Activated naive CD4-positive, alpha-beta T cell (primary cell): ENCODE measurements at places on chromosomes 16 and 17.

DNA sequence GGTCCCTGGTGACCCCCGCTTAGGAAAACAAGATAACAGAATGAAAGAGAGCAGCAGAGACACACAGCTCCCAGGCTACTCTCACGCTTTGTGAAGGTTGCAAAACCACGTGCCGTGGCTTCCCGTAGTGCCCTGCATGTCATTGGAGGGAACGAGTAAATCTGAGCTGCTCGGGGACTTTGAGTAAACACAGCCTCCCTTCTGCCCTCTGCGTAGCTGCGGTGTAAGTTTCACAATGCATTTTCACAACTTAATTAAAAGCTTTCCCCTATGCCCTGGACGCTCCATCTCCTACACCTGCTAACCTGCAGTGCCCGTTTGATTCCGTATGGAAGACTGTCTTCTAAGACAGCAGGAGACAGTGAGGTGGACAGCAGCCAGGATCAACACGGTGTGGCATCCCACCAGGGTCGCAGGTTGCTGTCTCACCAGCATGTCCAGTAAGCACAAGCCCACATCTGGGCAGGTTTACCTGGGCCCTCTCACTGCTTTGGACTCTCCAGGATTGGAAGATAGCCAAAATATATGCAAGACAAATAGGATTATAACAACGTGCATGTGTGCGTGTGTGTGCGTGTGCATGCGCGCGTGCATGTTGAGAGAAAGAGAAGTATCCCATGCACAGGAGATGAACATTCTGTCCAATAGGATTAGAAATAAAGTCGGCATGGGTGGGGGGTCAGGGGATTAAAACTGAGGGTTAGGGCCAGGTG lies 116.4 kb upstream of the RCVRN start:
- DNase-seq, result no peak

DNA sequence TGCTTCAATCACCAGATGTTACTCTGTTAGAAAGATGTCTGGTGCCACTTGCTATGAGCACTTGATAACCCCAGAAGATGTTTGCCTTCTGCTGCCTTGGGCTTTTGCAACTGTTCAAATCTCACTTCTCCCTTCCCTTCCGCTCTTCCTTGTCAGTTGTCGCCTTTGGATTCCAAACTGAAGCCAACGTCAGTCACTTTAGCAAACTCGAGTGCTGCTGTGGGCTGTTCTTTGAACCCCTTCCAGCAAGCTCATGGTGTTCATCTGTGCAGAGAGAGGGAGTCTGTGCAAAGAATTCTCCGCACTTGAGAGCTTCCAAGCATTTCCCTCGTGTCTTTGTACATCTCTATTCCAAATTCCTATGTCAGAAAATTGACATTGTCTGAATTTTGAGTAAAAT lies 879.4 kb downstream of the CDH11 start:
- no peak for DNase-seq

- DNase-seq, result no peak
Measured at GRCh38 chr17:4980644-4981216, 6.7 kb downstream of the CAMTA2 start.

GRCh38 chr16:57115514-57116182 lies 23.3 kb downstream of the CPNE2 start:
- no peak for DNase-seq

DNA sequence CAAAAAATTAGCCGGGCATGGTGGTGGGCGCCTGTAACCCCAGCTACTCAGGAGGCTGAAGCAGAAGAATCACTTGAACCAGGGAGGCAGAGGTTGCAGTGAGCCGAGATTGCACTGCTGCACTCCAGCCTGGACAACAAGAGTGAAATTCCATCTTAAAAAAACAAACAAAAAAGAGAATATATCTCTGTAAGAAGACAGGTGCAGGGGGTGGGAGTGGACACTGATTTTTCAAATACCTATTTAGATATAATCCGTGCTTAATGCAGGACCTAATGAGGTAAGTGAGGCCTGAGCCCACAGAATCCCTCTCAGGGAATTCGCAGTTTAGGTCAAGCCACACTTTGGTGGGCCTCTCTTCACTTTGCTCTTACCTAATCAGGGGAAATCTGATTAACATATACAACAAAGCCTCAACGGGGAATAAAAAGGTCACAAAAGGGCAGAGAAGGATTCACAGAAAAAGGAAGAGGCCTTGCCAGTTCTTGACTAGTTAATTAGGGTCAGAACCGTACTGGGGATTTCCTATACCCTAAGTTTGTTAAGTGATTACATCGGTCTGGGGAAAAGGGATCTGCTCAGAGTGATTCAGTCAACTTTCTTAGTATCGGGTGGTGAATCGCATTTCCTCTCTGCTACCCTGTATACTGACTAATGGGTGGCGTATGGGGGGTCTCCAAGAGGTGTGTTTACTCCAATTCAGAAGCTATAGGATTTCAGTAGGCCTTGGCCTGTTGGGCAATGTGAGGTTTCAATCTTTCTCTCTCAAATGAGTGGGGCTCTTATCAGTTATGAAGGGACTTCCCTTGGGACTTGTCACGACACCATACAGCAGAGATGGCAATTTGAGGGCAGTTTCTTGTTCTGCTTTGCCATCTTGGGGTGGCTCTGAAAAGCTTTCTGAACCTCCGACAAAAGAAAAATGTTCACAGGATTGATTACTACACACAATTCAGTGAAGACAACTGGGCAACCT lies 1.9 kb upstream of the NFAT5 start:
- no peak for DNase-seq

GRCh38 chr16:12296991-12297390 lies 320.5 kb downstream of the SNX29 start:
- no peak for DNase-seq

DNA sequence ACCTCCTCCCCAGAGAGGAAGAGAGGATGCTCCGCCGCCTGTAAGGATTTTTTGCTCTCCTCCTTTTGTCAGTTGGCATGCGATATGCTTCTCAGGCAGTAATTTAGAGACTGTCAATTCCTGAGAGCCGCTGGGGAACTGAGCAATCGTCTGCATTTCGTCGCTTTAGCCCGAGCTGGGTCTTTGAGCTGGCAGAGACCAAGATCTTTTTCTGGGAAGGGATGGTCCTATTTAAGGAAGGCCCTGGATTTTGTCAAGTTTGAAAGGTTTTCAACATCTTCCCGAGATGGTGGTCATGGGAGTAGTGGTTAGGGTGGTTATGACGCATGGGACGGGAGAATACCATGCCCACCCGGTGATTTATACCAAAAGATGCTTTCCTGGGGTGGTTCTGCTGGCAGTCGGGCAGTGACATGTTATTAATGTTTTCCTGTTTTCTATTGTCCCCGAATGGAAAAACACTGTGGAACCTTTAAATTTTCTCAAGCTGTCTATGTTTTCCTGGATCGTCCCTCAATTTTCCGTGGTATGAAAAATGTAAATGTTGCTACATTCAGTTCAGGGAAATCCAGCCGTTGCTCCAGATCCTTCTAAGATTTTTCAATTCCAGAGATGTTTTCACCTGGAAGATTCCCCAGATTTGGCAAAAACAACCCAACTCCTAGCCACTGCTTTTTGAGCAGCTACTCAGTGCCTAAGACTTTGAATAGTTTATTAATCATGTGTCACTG lies 586.4 kb downstream of the MAF start:
- DNase-seq, result no peak

DNA sequence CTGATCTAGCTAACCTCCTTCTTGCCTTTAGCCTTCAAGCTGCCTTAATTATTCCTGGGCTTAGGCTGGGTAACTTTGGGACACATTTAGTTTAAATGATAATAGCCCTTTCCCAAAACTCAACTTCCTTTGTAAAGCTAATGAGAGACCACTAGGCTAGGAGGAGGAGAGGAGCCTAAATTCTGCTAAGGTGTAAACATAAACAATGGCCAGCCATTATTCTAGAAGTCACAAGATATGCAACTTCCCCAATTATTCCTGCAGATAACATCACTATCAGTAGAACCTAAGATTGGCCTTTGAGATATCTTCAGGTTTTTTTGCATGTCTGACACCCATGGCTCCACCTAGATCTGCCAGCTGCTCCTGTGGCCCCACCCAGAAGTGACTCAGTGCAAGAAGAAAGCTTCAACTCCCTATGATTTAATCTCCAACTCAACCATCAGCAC lies 131.2 kb upstream of the FAM20A start:
- no peak for DNase-seq

DNA sequence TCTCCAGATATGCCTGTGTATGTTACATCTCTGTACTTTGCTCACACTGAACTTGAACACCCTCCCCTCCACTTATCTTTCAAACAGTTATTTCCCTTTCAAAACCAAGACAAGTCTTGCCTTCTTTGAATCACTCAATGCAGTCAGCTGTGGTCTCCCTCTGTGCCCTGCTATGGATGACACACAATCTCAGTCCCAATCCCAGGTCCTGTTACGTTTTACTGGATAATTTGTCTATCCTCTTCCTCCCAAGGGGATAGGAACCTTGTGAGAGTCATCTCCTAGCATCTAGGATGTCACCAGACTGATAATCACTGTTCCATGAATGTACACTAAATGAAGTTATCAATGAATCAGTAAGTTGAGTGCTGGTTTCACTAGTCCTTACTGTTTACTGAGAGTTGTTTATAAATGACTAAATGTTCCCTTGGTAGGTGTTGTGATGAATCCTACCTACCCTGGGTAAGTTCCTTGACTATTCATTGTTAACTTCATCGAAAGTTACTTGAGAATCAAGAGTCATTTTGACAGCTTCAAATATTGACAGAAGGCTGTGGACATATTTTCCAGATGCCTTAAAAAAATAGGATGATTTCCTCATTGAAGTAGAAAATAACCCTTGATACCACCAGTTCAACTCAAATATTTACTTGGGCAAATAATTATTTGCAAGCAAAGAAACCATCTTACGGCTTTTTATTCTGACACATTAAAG lies 244.9 kb downstream of the PRKCA start:
- DNase-seq, result no peak

- no peak for DNase-seq
Measured at GRCh38 chr17:55576996-55577586, 65.8 kb upstream of the SMIM36 start.

DNA sequence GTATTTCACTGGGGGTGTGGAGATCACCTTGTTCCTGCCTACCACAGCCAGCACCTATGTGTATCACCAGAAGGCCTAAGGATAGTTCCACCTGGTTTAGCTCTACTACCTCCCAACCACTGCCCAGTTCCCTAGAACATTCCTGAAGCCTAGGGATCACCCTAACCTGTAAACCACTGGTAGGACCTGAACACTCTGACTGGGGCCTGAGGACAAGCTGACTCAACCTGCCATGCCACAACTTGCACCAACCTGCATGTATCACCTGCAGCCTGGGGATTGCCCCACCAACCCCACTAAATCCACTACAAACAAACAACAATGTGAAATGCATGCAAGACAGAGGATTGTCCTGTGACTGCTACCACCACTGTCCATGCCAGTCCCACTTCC lies 128.1 kb downstream of the KIF2B start:
- no peak for DNase-seq

GRCh38 chr16:72990571-72990970 lies 57.4 kb downstream of the ZFHX3 start:
- DNase-seq, result no peak

- DNase-seq, result no peak
Measured at GRCh38 chr17:49835472-49835871, 12.4 kb downstream of the TAC4 start.

DNA sequence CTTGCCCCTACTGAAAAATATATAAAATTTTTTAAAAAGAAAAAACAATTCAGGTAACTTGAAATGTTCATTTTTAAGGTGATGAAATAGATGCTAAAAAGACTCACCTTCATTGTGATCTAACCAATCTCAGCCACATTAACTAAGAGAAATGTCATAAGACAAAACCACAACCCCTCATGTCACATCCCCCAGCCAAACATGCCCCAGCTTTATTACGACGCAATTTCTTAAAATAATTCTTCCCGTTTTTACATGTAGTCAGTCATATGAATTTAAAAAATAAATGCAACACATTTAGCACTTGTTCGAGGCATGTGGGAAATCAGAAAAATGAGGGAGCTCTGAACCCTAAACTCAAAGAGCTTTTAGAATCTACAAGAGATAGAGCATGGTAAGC lies 9.5 kb downstream of the AMFR start:
- no peak for DNase-seq

GRCh38 chr16:25893332-25893731 lies 201.6 kb downstream of the HS3ST4 start:
- DNase-seq, result no peak

DNA sequence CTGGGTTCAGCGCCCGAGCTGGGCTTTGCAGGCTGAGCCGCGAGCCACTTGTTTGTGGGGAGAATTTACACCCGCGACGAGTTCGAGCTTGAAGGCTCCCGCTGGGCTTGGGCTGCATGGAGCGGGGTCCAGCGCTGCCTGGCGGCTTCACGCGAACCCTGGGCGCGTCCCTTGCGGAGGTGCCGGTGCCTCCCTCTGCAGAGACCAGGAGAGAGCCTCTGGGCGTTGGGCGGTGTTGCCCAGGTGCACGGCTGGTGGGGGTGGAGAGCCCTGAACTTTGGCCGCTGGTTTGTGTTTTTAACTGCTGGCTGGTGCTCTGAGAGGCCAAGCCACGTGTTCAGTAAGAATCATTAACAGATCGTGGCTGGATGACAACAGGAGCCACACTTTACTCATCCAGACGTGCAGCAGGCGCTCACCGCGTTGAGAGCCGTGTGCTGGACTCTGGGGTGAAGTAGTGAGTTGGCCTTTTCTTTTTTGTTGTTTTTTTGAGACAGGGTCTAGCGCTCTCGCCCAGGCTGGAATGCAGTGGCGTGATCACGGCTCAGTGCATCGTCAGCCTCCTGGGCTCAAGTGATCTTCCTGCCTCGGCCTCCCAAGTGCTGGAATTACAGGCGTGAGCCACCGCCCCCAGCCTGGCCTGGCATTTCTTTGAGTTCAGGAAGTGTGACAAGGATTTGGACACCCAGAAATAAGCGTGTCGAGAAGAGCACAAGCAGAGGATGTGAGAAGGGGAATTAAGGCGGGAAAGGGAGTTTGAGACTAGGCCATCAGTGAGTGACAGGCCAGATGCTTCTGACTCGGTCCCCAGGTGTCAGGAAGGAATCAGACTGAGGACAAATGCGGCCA lies 827 bp downstream of the CDK10 start:
- no peak for DNase-seq

DNA sequence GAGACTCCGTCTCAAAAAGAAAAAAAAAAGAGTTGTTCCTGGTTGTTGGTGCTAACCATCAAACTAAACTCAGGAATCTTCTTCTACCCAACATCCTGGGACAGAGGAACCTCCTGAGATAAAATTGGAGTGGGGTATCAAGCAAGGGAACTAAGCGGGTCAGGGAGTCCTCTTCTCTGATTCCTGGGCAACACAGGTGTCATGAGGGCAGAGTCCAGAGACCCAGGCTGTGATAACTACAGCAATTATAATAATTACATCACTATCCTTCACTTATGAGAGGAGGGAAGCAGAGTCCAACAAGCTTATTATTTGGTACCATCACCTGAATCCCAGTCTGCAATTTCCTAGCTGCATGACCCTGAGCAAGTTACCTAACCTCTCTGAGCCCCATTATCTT lies 8.1 kb downstream of the C17orf50 start:
- no peak for DNase-seq
